ENCODE measurements at places on chromosomes 1 and 21.

- no peak for DNase-seq
Observed at GRCh38 chr1:47805018-47805417, 192.2 kb downstream of the TRABD2B start.

GRCh38 chr21:46472246-46472645 lies 13.6 kb downstream of the DIP2A start:
- DNase-seq = no peak

DNA sequence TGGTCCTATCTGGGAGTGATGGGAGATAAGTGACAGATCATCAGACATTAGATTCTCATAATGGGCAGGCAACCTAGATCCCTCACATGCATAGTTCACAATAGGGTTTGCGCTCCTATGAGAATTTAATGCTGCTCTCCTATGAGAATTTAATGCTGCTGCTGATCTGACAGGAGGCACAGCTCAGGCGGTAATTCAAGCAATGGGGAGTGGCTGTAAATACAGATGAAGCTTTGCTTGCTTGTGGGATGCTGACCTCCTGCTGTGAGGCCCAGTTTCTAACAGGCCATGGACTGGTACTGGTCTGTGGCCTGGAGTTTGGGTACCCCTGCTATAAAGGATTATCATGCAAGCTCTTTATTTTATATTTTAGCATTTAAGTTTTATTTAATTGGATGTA lies 72.0 kb downstream of the ZMYM4 start:
- no peak for DNase-seq

- DNase-seq = no peak
Observed at GRCh38 chr1:29852248-29852647, 615.9 kb downstream of the PTPRU start.

DNA sequence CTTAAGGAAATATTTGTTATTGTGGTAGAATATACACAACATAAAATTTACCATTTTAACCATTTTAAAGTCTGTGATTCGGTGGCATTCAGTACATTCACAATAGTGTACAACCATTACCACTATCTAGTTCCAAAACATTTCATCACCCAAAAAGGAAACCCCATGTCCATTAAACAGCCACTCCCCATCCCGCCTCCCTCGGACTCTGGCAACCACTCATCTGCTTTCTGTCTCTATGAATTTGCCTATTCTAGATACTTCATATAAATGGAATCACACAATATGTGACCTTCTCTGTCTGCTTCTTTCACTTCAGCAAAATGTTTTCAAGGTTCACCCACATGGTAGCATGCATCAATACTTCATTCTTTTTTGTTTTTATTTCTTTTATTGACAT lies 51.3 kb downstream of the PTP4A2 start:
- DNase-seq = no peak

- DNase-seq = no peak
Observed at GRCh38 chr1:228312136-228312764, 94.4 kb downstream of the TRIM11 start.

DNA sequence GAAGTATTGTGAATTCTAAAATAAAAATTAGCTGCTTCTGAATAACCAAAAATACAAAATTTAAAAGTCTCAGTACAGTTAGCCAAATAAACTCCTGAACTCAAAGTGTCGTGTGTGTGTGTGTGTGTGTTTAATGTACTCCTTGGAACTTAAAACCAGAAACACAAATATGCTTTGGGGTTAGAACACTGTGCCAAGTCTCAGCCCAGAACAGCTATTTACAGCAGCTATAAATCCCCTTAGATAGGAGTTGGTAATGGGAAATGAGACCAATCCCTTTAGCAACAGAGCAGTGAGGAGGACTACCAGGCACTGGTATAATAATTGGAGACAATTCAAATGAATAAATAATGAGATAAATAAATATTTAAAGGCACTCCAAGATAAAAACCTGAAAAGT lies 83.1 kb downstream of the PATJ start:
- no peak for DNase-seq

DNA sequence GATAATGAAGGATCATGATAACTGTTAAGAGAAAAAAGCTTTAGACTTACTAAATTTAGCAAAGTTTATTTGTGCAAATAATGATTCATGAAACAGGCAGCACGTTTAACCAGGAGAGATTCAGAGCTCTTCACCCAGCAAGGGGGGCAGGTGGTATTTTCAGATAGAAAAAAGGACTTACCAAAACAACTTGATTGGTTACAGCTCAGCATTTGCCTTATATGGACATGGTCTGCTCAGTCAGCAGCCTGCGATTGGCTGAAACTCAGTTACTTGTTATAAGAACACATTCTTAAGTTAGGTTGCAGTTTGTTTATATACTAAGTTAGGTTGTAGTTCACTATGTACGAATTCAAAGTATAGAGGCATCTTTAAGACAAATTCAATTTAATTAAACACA lies 165.6 kb downstream of the DUSP10 start:
- DNase-seq = no peak

- no peak for DNase-seq
Observed at GRCh38 chr1:55870106-55870505, 654.9 kb upstream of the USP24 start.

- peak; percentile 52 for DNase-seq
Observed at GRCh38 chr1:28056129-28056925, 32.1 kb downstream of the EYA3 start.

DNA sequence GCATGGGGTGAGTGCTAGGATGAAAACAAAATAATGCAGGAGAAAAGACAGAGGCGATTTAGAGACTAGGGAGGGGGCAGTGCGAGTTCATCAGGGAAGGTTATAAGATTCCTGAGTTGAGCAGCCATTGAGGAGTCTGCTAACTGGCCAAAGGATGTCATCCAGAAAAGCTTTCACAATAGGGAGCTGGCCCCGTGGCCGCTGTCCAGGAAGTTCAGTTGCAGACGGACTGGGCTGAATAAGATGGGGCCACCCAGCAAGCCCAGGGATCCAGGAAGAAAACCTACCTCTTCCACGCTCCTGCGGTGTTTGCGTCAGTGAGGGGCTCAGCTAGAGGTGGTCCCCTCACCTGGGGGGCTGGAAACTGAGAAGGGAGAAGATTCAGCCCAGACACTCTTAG lies 4.0 kb upstream of the PKP1 start:
- DNase-seq = no peak

DNA sequence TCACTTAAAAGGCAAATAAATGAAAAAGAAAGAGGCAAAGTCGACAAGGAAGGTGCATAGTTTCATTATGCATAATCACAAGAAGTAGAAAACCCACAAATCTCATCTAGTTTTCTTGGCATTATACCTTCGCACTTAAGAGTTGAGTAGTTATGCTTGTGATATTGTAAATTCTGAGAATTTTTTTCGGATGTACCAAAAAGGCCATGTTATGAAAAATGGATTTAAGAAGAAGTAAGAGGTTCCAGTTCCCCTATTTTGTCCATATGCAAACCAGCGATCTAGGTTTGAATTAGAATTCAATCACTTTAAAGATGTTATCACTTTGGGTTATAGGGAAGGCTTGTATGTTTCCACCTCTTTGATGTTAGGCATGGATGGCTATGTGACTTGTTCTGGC lies 7.9 kb upstream of the ERICH3 start:
- no peak for DNase-seq

GRCh38 chr1:202268817-202269216 lies 72.9 kb downstream of the UBE2T start:
- DNase-seq = no peak

DNA sequence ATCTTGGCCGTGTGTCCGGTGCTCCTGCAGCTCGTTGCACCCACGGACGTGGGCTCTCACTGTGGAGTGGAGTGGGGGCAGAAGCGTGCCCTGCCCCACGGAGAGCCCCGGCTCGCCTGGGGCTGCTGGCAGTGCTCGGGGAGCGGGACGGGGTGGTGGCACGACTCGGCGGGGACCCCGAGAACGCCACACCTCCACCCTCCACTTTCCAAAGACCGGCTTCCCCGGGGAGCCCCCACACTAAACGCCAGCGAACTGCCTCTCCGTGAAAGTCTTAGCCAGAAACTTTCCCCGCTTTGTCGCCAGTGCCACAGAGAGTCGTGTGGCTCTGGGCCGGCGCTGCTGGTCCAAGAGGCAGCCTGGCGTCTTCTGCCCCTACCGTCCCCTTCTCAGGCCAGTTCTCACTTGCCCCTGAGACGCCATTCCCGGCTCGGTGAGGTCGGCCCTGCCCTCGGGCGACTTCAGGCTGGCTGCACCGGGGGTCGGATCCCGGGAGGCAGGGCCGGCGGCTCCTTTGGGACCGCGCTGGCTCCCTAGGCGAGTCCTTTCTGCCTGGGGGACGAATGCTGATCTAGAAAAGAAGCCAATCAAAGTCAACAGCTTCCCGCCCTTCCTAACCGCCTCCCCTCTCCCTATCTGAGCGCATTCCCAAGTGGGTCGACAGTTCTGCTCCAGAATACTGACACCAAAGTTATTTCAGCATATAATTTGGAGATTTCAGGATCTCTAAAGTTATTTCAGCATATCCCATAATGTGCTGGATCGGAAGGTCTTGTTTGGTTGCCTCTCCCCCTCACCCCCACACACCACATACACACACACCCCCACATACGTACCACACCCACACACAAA lies 2.6 kb upstream of the SAMD13 start:
- peak; percentile 4 for DNase-seq

DNA sequence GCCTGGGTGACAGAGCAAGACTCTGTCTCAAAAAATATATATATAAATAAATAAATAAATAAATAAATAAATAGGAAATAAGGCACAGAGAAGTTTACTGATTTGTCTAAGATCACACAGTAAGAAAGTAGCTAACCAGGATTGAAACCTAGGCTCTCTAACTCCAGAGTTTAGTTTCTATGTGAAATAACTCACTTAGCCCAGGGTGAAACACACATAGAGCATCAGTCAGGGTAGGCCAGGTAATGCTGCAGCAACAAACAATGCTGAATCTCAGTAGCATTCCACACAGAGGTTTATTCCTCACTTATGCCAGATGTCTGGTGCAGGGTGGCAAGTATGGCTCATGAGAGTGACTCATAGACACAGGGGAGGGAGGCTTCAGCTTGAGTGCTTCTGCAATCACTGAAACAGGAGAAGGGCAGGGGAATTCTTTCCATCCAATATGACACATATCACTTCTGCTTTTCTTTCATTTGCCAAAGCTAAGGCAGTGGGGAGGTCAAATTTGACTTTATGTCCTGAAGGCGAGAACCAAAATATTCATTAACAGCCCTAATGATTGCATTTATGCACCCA lies 37.1 kb upstream of the KANK4 start:
- no peak for DNase-seq

DNA sequence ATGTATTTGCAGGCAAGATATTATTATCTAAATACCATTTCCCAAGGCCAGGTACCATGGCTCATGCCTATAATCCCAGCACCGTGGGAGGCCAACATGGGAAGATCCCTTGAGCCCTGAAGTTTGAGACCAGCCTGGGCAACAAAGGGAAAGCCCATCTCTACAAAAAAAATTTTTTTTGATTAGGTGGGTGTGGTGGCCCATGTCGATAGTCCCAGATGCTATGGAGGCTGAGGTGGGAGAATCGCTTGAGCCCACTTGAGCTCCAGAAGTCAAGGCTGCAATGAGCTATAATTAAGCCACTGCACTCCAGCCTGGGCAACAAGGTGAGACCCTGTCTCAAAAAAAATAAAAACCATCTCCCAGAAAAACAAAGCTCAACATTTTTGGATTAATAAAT lies 2.2 kb downstream of the STMN1 start:
- DNase-seq = no peak

GRCh38 chr1:84267476-84267875 lies 34.0 kb upstream of the SAMD13 start:
- DNase-seq = no peak

DNA sequence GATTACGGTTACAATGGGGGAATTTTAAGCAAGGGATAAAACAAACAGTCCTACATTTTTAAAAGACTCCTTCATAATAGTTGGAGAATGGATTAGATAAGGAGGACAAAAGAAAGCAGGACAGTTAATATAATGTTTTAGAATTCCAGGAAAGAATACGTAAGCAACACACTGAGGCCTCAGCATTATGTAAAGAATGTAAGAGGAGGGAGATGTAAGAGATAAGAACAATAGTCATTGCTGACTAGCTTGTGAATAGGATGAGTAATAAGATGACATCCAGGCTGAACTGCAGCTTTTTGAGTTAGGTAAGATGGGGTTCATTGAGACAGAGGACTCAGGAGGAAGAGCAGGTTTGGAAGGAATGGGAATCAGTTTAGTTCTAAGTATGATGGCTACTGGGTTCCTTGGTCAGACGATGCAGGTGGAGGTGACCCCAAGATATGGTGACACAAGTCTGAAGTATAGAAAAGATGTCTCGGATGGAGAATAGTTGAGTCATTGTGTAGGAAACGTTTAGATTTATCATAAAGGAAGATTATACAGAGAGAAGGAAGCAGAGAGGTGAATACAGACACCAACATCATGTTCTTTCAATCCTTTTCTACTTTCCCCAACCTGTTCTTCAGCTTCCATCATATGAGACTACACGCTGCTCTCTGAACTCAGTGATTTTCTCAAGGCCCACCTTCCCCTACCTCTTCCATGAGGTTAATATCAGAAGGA lies 372.8 kb downstream of the PTBP2 start:
- no peak for DNase-seq

DNA sequence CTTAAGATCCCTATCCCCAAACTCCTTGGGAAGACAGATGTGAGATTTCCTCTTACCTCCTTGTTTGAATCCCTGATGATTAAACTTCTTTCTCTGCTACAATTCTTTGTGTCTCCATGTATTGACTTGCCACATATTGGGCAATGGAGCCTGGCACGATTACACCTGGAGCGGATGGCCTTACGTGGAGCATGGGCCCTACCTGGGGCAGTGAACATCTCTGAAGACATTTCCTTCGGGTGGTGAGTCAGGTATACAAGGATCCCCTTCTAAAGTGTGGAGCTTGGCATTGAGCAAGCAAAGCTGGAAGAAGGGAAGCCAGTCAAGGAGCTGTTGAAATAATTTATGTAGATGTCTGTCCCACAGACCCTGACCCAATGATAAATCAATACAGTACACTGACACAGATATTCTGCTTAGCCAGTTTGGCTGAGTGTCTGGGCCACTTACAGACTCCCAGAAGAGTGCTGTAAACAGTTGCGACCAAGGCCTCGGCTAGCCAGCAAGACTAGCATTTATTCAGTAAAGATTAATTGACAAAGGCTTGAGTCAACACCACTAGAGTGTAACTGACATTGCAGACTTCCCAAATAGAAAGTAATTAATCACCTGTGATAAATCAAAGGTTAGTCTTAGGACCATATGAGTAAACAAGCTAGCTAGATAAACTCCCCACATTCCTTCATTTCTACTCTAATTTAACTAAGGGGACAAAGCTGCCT lies 83.1 kb upstream of the KCNK1 start:
- no peak for DNase-seq
